Activated naive CD4-positive, alpha-beta T cell (primary cell): ENCODE measurements at places on chromosomes 5 and 9.

- no peak for DNase-seq
Observed at GRCh38 chr5:145551714-145552113, 283.4 kb downstream of the PRELID2 start.

- DNase-seq, result no peak
Observed at GRCh38 chr5:79183011-79183410, 52.9 kb upstream of the JMY start.

DNA sequence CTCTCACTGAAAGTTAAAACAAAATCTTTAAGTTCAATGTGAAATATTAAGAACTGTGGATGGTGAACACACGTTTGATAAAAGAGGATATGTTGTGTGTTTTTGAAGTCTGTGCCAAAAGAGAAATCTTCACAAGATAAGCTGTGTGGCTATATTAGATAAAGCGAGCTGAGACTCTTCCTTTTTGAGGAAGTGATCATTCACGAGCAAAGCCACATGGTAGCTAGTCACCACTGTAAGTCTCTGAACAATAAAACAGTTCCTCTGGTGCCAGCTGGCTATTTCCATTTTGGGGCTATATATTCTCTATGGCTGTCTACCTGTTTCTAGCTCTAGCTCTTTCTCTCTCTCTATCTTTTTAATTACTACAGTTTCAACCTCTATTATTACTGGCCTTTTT, 1849.2 kb upstream of the C9orf72 start:
- DNase-seq, result no peak

GRCh38 chr5:139141446-139142204, 56.5 kb downstream of the SIL1 start:
- no peak for DNase-seq

- DNase-seq, result no peak
Observed at GRCh38 chr5:176680226-176680563, 32.9 kb downstream of the TSPAN17 start.

- no peak for DNase-seq
Observed at GRCh38 chr5:7886849-7887475, 18.0 kb downstream of the MTRR start.

DNA sequence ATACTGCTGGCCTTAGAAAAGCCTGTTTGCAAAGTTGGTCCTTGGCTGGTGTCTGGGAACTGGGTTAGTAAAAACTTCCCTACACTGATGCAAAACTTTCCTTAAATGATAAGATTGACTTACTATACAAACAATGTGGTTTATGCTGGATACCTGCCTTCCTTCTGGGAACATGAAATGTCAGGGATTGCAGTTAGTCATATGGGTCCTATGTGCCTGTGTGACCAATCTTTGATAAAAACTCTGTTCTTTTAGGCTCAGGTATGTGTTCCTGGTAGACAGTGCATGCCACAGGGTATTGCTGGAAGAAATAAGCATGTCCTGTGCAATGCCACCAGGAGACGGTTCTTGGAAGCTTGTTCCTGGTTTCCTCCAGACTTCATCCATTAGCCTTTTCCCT, 173.3 kb downstream of the RMI1 start:
- no peak for DNase-seq

GRCh38 chr9:92500725-92501124, 18.4 kb upstream of the ASPN start:
- DNase-seq, result no peak

DNA sequence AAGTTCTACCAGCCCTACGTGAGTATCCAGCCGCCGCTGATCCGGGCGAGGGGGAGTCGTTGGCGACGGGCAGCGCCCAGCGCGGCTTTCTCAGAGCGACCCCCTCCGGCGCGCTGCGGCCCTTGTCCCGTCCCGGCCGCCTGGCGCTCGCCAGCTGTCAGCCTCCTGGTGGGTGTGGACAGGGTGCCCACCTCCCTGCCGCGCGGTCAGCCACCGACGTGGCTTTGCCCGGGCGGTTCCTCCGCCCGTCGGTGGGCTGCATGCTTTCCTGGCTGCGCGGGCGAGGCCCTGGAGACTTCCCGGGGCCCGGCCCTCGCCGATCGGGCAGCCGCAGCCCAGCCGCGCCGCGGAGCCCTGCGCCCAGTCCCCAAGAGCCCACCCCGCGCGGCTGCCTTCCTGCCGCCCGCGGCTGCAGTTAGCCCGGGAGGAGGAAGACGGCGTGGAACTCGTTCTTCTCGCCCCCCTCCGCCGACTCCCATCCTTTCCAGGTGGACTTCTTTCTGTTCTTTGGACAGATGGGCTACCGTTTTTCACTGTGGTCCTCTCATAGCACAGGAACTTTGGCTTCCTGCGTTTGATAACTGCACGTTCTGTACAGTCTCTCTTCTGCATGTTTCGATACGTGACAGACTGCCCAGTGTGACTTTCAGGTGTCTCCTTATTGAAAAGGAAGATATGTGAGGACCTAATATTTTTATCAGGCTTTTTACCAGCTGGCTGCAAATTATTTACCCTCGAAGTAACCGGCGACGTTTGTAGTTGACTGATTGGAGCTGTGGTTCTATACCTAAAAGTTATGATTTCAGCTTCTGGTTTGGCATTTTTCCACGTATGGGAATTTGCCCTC, 577 bp downstream of the AP3S1 start:
- DNase-seq, result no peak

DNA sequence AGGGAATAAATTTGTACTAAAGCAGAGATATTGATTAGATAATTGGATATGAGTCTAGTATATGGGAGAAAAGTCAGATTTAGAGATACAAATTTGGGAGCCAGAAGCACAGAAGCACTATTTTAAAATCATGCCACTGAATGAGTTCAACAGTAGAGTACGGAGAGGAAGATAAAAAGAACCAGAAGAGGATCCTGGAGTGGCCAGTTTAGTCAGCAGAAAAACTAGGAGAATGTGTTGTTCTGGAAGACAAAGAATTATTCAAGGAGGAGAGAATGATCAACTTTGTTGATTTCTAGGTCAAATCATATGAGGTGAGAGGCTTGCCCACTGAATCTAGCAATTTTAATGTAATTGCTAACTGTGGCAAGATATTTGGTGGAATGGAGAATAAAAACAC, 67.0 kb downstream of the NIPBL start:
- DNase-seq, result no peak

- DNase-seq, result no peak
Observed at GRCh38 chr9:127742435-127743088, 7.5 kb upstream of the TOR2A start.

DNA sequence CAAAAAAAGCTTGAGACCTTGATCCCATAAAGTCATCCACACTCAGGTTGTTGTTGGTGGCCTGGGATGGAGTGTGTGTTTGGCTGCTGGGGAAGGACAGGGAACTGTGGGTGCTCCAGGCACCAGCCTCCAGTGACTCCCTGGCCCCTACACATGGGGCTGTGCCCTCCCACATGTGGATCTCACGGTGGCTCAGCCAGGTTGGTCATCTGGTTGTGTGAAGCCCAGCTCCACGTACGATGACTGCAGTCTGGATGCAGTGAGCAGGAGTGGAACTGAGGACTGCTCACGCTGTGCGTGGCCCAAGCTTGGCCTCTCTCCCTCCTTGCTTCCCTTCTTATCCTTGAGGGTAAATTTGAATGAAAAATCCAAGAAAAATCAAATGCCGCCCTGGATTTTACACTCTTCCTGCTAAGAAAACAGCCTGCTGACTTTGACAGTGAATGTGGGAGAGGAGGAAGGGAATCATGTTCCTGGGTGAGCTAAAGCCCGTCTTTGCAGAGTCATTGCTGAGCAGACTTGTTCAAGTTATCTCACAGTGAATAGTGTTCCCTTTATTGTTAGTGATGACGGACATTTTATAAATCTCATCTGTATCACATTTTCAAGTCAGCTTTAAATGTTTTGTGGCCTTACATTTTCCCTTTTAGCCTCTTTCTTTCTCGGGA, 65.1 kb upstream of the CACNA1B start:
- no peak for DNase-seq

DNA sequence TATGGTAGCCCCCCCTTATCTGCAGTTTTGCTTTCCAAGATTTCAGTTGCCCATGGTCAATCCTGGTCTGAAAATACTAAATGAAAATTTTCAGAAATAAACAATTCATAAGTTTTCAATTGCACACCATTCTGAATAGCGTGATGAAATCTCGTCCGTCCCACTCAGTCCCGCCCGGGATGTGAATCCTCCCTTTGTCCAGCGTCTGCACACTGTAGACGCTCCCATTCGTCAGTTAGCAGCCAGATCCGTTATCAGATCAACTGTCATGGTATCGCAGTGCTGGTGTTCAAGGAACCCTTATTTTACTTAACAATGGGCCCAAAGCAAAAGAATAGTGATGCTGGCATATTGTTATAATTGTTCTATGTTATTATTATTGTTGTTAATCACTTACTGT, 98.6 kb downstream of the TMEM215 start:
- DNase-seq, result no peak

GRCh38 chr5:168357876-168358275, 66.4 kb downstream of the WWC1 start:
- no peak for DNase-seq

- DNase-seq, result no peak
Observed at GRCh38 chr5:68114378-68115040, 101.0 kb upstream of the PIK3R1 start.

- no peak for DNase-seq
Observed at GRCh38 chr9:34809504-34810186, 99.7 kb upstream of the CCL21 start.

- no peak for DNase-seq
Observed at GRCh38 chr5:68405784-68406743, 190.5 kb downstream of the PIK3R1 start.

DNA sequence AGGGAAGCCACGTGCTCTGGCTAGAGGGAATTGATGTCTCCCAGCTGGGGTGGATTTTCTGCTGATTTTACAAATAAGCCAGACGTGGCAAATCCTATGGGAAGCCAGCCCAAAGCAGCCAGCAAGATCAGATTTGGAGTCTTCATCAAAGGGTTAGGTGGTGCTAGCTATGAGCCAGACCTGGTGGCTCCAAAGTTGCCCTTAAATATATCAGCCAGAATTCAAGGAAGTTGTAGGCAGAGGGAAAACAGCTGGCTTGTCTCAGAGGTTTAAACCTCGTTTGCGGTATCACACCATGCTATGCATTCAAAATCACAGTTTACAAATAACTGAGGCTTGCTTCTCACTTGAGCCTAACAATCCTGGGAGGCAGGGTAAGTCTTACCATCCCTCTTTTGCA, 313.2 kb downstream of the MLLT3 start:
- DNase-seq, result no peak

DNA sequence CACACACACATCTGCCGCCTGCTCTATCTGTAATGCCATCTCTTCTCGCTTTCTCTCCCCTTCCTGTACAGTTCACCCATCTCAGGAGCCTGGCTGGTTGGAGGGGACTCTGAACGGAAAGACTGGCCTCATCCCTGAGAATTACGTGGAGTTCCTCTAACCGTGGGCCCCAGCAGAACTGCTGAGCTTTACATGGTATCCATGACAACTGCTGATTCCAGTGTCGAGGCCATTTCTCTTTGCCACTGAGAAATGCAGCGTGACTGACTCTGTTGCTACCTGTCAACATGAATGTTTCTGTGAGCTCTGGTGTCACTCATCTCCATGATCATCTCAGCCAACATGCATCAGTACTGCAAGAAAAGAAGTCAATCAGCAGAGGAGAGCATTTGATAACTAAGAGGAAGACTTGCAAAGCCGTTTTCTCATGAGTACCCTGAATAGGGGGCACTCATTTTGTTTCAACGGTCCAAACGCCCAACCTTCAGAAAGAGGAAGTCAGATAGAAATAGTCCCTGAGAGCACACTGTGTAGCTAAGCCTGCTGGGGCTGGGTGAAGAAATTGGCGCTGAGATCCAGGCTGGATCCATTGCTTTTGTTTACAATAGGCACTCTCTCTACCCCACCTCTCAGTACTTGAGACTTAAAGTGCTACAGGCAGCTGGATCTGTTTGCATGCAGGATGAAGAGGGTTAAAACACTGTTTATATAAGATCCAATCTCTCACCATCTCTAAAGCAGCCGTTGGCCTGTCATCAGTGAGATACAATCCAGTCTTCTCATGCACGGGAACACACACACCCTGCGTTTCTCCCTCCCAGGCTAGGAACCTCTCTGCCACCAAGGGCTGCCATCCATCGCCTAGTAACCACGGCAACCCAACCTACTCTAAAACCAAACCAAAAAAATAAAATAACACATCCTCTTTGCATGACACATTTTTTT, 180.9 kb downstream of the NR3C1 start:
- no peak for DNase-seq

- no peak for DNase-seq
Observed at GRCh38 chr5:96961053-96961452, 25.2 kb downstream of the LNPEP start.

- no peak for DNase-seq
Observed at GRCh38 chr9:133889584-133890301, 102.4 kb downstream of the VAV2 start.

- DNase-seq, result no peak
Observed at GRCh38 chr9:114218264-114219120, 63.2 kb downstream of the COL27A1 start.

DNA sequence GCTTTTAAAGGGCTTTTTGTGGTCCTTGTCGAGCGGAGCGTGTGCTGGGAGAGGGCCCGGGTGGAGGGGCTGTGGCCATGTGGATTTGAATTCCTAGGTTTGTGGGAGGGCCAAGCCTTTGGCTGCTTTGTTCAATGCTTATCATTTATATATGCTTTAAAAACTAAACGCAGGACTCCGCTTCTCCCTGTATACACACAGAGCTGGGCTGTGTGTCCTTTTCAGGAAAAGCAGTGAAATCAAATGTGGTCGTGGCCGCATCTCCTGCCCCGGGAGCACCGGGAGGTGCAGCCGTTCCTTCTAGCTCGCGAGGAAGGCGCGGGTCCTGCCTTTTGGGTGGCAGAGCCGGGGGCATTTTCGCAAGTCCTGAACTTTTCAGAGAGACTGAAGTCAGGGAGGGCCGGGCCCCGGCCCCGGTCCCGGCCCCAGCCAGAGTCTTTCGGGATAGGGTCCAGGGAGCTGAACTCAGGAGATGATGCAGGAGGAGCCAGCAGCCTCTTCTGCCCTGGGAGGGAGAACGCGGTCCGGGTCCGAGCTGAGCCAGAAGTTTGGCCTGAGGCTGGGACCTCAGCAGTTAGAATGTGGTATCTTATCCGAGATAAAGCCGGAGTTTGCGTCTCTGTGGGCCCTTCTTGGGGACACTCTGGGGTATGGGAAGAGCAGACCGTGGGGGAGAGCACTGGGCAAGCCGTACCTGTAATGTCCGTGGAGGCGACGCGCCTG, 158.8 kb downstream of the C9orf152 start:
- DNase-seq, result no peak

DNA sequence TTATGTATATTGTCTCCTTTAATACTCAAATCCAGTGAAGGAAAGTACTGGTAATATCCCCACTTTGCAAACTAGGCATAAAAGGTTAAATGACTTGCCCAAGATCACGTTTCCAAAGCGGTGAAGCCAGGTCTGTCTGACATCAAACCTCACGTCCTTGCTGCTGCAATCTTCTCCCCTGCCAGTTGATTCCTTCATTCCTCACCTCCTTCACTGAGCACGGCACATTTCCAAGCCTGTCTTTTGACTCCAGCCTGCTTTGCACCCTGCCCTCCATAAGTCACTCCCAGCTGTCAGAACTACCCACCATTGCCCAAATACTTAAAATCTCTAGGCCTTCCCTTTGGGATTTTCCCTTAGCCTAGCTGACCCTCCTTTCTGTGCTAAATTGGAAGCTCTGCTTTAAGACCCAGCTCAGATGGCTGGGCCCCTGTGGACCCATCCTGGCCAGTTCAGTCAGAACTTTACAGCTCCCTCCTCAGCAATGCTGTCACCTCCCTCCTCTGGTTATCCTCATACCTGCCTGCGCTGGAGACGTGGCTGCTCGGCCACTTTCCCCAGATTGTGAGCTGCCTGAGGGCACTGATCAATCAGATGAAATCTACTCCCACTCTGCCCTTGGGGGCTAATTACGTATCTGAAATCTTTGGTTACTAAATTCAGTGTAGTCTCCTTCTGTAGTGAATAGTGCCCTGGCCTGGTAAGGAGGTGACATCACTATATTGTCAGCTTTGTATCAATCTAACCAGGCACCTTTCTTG, 51.2 kb downstream of the SLC36A1 start:
- DNase-seq, result no peak
